ENCODE measurements at places on chromosomes 4 and X.

DNA sequence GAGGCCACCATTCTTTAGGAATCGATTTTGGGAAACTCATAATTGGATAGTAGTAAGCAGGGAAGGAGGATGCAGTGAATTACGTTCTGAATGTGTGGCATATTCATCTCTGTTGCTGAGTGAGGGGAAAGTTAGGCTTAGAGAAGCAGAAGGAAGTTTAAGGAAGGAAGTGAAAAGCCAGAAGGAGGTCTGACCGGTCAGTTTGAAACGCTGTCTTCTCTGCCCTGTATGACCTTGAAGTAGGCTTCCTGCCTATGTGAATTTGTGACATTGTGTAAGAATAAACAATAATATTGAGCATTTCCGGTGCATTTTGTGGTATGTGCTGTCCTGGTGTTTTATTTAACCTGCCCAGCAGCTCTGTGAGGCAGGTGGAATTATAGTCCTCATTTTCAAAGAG, 67.3 kb downstream of the PDLIM5 start:
- DNase-seq: no peak

GRCh38 chr4:83075311-83076095, 39.0 kb downstream of the PLAC8 start:
- no peak for DNase-seq

GRCh38 chr4:13615161-13615560, 12.4 kb downstream of the BOD1L1 start:
- no peak for DNase-seq

DNA sequence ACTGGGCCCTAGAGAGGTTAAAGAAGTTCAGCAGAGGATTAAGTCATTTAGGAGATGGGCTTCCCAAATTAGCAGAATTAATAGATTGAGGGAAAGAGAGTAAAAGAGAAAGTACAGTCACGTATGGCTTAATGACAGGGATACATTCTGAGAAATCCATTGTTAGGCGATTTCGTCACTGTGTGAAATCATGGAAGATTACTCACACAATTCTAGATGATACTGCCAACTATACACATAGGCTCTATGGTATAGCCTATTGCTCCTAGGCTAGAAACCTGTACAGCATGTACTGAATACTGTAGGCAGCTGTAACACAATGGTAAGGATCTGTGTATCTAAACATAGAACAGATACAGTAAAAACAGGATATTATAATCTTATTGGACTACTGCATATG, 180.6 kb downstream of the RNF150 start:
- DNase-seq: no peak

DNA sequence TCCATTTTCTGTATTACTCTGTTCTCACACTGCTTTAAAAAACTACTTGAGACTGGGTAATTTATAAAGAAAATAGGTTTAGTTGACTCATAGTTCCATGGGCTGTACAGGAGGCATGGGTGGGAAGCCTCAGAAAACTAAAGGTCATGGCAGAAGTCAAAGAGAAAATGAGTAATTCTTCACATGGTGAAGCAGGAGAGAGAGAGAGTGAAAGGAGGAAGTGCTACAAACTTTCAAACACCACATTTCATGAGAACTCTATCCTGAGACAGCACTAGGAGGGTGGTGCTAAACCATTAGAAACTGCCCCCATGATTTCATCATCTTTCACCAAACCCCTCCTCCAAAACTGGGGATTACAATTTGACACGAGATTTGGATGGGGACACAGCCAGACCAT, 108.0 kb upstream of the PBDC1 start:
- DNase-seq: no peak

- DNase-seq: no peak
These were observed 5.1 kb downstream of the MORF4L2 start for GRCh38 chrX:103681443-103681842.

DNA sequence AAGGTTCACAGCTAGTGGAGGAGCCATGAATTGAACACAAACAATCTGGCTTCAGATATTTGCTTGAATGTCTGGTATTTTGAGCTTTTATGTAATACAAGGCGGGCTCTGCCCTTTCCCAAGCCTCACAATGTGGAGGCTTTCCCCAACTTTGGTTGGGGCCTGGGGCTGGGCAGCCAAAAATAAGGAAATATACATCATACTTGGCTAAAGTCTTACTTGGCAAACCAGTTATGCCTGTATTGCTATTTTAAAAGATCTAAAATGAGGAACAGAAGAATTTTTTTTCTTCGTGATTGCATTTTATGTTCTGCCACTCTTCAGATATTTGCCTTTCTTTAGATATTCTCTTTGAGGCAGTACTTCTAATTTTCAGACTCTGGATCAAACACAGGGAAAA, 26.1 kb downstream of the ARFIP1 start:
- no peak for DNase-seq

DNA sequence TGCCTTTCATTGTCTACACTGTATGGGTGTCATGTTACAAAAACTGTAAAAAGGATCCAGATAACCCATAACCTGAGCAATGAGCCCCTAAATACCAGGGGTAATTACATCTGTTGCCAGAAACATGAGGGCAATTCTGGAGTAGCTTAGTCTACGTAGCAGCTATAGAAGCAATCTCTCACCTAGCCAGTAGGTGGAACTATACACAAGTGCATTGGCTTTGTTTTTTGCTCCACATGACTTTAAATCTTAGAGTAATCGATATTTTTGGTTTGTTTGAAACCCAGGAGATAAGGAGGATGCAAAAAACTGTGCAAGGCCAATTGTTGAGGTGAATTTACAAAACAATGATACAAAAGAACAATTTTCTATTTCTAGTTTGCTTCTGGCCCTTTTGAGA, 57.5 kb downstream of the GPR82 start:
- no peak for DNase-seq

DNA sequence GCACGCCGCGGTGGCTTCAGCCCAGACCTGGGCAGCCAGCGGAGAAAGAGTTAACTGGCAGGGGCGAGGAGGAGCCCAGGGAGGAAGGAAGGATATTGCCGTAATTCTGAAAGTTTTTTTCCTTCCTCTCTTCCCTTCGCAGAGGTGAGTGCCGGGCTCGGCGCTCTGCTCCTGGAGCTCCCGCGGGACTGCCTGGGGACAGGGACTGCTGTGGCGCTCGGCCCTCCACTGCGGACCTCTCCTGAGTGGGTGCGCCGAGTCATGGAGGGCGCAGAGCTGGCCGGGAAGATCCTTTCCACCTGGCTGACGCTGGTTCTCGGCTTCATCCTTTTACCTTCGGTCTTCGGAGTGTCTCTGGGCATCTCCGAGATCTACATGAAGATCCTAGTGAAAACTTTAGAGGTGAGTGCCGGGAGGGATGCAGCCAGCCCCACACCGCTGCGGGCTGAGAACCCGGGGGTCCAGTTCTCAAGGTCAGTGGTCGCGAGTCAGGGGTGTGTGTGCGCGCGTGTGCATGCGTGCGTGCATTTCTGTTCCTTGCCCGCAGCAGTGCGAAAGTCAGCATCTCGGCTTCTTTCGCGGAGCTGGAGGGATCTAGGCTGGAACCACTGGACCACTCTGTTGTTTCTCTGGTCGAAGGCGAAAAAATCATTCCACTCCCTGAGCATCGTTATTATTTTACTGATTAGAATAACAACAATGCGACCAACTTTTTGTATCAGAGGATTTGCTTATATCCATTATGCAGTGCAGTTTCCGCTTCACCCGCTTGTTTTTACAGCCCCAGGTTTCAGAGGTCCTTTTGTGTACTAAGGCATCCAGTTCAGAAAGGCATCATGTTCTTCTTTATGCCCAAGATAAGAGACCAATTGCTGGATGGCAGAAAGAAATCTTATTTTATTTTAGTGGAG, 709 bp downstream of the GPAT3 start:
- DNase-seq: peak; percentile 4

DNA sequence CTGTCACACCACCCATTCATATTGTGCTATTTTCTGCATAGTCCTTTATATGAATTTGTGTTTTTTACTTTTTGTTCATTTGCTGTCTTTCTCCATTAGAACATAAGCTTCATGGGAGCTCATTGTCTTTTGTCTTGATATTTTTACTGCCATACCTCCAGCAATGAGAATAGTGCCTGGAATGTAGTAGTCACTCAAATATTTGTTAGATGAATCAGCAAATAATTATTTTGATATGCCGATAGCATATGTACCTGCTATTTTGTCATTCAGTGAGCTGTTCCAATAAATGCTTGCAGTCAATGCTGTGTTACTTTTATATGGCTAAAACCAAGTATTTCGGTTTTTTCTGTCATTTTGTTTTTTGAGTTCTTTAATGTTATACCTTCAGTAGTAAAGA, 43.5 kb upstream of the SLC25A31 start:
- DNase-seq: no peak

GRCh38 chr4:111681751-111682150, 463.5 kb upstream of the FAM241A start:
- no peak for DNase-seq

- no peak for DNase-seq
These were observed 60.2 kb downstream of the SLIT2 start for GRCh38 chr4:20311856-20312255.

GRCh38 chrX:46561824-46562657, 11.5 kb upstream of the CHST7 start:
- DNase-seq: no peak

DNA sequence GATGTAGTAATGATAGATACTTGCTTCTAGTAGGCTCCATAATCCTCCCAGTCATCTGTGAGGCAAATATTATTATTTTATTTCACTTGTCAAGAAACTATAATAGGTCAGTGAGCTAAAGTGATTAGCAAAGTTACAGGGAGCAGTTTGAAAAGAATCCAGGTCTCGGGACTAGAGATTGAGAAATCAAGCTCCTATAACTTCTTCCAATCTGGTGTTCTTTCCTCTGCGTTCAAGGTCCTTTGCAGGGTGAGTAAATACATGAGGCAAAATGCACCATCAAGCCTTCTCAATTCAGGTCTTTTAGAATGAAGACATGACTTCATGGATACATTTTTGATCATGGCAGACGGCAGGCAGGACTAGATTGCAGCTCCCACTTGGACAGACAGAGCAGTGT, 150.4 kb downstream of the FRAS1 start:
- no peak for DNase-seq

DNA sequence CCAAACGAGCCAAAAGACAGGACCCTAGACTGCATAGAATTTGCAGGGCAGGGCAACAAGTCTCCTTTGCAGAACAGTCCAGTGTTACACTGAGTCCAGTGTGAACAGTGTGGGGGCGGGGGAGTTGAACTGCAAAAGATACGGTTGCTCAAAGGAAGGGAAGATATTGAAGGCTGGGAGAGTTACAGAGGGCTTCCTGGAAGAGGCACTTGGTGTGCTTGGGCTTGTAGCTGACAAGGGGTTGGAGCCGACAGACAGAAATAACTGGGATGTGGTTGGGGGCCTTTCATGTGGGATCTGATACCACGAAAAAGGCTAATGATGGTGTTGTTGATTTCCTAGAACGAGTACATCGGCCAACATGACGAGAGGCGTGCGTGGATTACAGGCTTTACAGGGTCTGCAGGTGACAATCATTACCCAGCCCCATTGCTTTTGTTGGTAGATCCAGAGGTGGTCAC, 6.1 kb downstream of the XPNPEP2 start:
- DNase-seq: no peak
